ENCODE measurements at places on chromosomes 3 and 15. TPM values are rescaled to one million over a fixed set of nuclear protein-coding genes. Genes with fewer than 3 reads are reported as not detected.

DNA sequence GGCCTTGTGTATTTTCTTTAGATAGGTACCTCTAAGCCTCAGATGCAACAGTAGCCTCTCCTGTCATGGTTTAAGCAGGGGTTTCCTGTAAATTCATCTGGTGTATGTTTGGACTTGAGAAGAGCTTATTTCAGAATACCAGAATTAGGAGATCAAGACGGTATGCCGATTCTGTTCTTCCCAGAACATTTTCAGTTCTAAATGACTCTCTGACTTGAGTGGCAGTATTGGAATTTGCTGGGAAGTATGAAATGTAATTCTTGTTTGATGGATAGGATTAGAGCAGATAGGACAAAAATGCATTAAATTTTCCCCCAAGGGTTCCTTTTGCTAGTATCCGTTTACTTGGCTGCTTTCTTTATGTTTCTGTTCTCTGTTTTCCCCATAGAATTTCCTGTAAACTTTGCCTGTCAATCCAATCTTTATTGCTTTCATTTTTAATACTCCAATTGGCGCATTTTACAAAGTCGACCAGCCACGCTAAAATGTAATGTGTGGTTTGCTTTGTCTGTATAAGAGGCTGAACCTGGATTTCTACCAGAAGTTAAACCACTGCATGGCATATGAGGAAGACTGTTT lies 612.2 kb downstream of the RBMS3 start:
- no peak overlapping the region for H3K27ac ChIP-seq
- H3K4me3 ChIP-seq: no peak overlapping the region

DNA sequence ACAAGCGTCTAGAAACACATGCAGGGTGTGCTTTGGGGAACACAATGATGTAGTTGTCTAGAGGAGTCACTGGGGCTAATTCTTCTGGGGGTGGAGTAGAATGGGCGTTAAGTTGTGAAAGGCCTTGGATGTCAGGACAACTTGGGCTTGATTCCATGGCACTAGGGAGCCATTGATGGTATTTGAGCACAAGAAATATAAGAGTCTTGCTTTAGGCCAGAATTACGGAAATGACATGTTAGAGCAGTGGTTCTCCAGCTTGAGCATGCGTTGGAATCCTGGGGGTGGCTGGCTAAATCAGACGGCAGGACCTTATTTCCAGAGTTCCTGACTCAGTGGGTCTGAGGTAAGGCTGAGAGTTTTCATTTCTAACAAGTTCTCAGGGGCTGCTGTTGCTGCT lies 29.2 kb upstream of the SMAD6 start:
- no peaks in the 10 kb centered on the region for H3K36me3 ChIP-seq

DNA sequence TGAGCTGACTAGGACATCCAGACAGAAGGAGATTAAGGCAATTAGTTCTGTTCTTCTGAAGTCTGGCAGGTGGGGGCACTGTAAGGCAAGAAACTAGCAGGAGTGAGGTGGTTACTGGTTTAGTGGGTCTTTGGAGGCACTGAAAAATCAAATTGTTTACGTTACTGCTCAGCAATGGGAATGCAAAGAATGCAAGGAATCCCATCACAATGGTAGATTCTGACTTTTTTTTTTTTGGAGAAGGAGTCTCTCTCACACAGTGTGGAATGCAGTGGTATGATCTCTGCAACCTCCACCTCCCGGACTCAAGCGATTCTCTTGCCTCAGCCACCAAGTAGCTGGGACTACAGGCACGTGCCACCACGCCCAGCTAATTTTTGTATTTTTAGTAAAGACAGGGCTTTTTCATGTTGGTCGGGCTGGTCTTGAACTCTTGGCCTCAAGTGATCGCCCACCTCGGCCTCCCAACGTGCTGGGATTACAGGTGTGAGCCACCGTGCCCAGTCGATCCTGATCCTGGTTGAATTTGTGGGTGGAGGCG lies 16.4 kb downstream of the FAM107A start:
- no peaks in the 10 kb centered on the region for H3K36me3 ChIP-seq
- no peak overlapping the region for H3K4me3 ChIP-seq
- H3K27me3 ChIP-seq: no peaks in the 10 kb centered on the region
- H3K4me1 ChIP-seq: peaks cover 11% of the 10 kb centered on the region
- DNase-seq: peak; percentile 88

DNA sequence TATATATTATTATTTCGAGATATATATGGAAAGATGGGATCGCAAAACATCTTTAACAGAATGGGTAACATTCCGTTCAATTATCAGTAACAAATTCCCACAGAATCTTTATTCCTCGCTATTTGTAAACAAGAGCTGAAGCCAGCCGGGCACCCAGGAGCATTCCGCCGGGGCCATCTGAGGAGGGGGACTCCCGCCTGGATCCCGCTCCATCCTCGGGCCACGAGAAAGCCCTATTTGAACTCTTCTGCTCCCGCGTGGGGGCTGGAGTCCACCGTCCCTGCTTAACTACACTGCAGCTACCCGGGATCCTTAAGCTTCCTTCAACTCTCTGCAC lies 687 bp downstream of the GPR176 start:
- H3K27ac ChIP-seq: no peak overlapping the region
- DNase-seq: peak; percentile 54
- peaks cover 17% of the 10 kb centered on the region for H3K4me1 ChIP-seq
- H3K36me3 ChIP-seq: no peaks in the 10 kb centered on the region

DNA sequence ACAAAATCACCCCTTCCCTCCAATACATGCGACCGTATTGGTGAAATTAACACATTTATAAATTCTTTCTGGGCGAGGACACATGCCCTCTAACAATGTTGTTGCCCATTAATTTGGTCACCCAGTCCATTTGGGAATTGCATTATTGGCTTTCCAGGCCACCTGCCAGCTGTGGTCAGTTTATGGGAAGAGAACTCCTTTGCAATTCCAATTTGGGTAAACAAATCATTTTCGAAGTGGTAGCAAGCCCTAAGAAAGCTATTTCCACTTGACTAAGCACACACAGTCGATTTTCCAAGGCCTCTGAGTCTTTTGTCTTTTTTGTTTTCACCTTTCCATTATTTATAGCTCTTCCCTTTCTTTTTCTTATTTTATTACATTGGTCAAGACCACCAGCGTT lies 362.3 kb upstream of the RGMA start:
- peaks cover 30% of the 10 kb centered on the region for H3K4me1 ChIP-seq
- H3K4me3 ChIP-seq: no peak overlapping the region
- no peaks in the 10 kb centered on the region for H3K27me3 ChIP-seq
- H3K36me3 ChIP-seq: no peaks in the 10 kb centered on the region
- no peak overlapping the region for H3K27ac ChIP-seq
- DNase-seq: peak; percentile 61

DNA sequence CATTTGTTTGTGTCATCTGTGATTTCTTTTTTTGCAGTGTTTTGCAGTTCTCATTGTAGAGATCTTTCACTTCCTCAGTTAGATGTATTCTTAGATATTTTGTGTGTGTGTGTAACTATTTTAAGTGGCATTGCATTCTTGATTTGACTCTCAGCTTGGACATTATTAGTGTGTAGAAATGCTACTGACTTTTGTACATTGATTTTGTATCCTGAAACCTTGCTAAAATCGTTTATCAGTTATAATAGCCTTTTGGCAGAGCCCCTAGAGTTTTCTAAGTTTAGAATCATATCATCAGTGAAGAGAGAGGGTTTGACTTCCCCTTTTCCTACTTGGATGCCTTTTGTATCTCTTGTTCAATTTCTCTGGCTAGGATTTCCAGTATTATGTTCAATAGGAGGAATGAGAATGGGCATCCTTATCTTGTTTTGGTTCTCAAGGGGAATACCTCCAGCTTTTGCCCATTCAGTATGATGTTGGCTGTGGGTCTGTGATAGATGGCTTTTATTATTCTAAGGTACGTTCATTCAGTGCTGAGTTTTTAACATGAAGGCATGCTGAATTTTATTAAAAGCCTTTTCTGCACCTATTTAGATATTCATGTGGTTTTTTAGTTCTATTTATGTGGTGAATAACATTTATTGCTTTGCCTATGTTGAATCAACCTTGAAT lies 211.7 kb downstream of the MBNL1 start:
- no peak for DNase-seq
- H3K4me3 ChIP-seq: no peak overlapping the region
- H3K27ac ChIP-seq: no peak overlapping the region
- H3K36me3 ChIP-seq: no peaks in the 10 kb centered on the region
- H3K4me1 ChIP-seq: no peaks in the 10 kb centered on the region
- H3K27me3 ChIP-seq: no peaks in the 10 kb centered on the region

The PLA2G4E gene
- not detected for total RNA-seq

The THPO gene
- total RNA-seq: 0.31 TPM

All from neural progenitor cell (in vitro differentiated cells).